Activated T-helper 1 cell treated with anti-CD3 and anti-CD28 coated beads, Interleukin-12 subunit alpha, Interleukin-12 subunit beta, Interleukin-2, Interleukin-4 antibody, amounts not matched to agents 30 ng/mL and 10 ng/mL and 1 ng/mL, durations not matched to agents 14 hours and 24 hours and 36 hours (primary cell): ENCODE measurements at places on chromosomes 3 and 15. TPM values are rescaled to one million over a fixed set of nuclear protein-coding genes. Genes with fewer than 3 reads are reported as not detected.

The AP3B2 gene
- 0.21 TPM in 1 of 2 replicates, not detected in the other for total RNA-seq

The ALPK3 gene
- total RNA-seq: 0.10 and 0.66 TPM in 2 replicates

The VIPR1 gene
- total RNA-seq: 0.69 and 0.88 TPM in 2 replicates

The CASR gene
- not detected in 2 replicates for total RNA-seq

- no peaks in the 10 kb centered on the region for H3K4me1 ChIP-seq
- no peaks in the 10 kb centered on the region for H3K36me3 ChIP-seq
- H3K27me3 ChIP-seq: peaks cover 3% of the 10 kb centered on the region
- H3K27ac ChIP-seq: no peak overlapping the region
These were observed 194.9 kb downstream of the CHST2 start for GRCh38 chr3:143314251-143315093.

DNA sequence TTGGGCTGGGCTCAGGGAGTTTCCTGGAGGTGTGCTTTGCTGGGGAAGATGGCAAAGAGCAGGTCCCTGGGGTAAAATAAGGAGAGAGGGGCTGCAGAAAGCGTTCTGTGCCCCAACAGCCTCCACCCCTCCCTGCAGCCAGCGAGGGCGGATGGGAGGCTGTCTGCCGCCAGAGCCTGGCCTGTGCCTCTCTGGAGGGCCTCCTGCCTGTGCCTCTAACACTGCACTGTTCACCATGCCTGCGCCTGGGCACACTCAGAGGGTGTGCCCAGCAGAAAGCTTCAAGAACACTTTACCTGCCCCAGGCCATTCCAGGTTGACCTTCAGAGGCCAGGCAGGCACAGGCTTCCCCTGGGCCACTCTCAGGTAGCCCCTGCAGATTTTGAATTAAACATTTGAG lies 77.7 kb upstream of the KLF13 start:
- no peak overlapping the region for H3K4me3 ChIP-seq
- peaks cover 31% of the 10 kb centered on the region for H3K4me1 ChIP-seq
- DNase-seq: no peak
- H3K27me3 ChIP-seq: peaks cover 15% of the 10 kb centered on the region
- H3K36me3 ChIP-seq: peaks cover 8% of the 10 kb centered on the region

DNA sequence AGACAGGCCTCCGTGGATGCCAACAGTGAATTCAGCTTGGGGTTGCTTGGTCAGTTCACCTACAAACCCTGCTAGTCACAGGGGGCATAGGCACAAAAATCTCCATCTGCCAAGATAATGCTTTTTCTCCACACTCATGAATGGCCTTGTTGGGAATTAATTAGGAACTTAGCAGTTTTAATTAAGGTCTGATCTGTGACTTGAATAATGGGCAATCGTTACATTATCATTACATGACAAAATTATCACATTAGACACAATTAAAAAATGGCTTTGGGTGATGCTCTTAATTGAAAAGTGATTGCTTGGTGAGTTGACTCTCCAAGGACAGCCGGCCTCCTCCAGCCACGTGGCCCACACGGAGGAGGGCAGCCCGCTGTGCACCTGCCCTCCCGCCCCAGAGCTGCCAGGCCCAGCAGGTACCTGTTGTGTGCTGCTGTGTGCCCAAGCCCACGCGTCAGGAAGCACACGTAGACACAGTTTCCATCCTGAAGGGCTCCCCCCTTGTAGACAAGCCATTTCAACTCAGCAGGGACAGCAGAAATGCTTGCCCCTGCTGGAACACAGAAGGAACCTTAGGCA lies 274.2 kb downstream of the OCA2 start:
- H3K4me1 ChIP-seq: no peaks in the 10 kb centered on the region
- H3K27me3 ChIP-seq: no peaks in the 10 kb centered on the region
- H3K36me3 ChIP-seq: no peaks in the 10 kb centered on the region
- no peak overlapping the region for H3K4me3 ChIP-seq
- no peak for DNase-seq

- no peak overlapping the region for H3K4me3 ChIP-seq
- H3K36me3 ChIP-seq: no peaks in the 10 kb centered on the region
- no peaks in the 10 kb centered on the region for H3K27me3 ChIP-seq
- no peak for DNase-seq
- H3K4me1 ChIP-seq: no peaks in the 10 kb centered on the region
These were observed 690.2 kb upstream of the DPPA4 start for GRCh38 chr3:110027446-110028080.

DNA sequence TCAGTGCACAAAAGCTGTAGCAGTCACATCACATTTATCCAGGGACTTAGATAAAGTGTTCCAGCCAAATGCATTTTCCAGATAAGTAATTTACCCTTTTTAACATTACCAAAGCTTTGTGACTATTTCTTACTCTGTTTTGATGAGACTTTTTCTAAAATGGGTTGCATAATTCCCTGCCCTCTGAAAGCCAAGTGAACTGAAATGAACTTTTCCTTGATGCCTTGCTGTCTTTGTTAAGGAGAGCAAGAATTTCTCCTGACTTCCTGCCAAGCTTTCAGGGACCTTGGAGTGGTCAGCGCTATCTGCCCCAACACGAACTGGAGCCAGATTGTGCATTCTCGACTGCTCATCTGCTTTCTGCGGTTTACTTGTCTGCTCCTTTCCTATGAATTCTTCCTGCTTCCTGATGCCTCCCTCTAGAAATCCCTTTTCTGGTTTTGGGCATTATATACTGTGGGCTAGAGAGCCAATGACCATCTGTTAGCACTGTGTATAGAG lies 34.8 kb downstream of the EIF4E3 start:
- H3K4me1 ChIP-seq: peaks cover 15% of the 10 kb centered on the region
- H3K4me3 ChIP-seq: no peak overlapping the region
- no peak overlapping the region for H3K27ac ChIP-seq
- H3K36me3 ChIP-seq: peaks cover 53% of the 10 kb centered on the region
- H3K27me3 ChIP-seq: no peaks in the 10 kb centered on the region

DNA sequence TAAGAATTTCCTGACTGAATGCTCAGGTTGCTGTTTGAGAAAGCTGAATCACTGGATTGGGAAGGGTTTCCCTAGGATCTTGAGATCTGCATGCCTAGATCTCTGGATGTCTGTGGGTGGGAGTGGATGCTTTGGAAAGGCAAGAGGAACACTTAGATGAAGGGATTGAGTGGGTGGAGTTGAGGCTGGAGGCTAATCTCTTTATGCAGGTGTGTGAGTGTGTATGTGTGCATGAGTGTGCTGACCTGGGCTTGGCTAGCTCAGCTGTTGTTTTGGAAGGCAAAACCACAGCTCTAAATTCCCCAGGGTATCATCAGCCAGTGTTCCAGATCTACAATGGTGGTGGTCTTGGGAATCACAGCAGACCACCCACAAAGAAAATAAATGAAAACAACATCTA lies 60.5 kb downstream of the CLDN1 start:
- H3K27ac ChIP-seq: no peak overlapping the region
- DNase-seq: no peak
- no peaks in the 10 kb centered on the region for H3K36me3 ChIP-seq
- H3K27me3 ChIP-seq: peaks cover 5% of the 10 kb centered on the region
- no peak overlapping the region for H3K4me3 ChIP-seq
- no peaks in the 10 kb centered on the region for H3K4me1 ChIP-seq

DNA sequence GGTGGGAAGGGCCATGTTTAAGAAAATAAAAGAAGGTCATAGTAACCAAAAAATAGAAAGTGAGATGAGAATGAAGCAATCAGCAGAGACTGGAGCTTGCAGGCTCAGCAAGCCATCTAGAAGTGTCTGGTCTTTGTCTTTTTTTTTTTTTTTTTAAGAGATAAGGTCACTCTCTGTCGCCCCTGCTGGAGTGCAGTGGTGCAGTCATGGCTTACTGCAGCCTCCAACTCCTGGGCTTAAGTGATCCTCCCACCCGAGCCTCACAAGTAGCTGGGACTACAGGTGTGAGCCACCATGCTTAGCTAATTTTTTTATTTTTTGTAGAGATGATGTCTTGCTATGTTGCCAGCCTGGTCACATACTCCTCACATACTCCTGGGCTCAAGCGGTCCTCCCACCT lies 36.2 kb downstream of the GXYLT2 start:
- no peak overlapping the region for H3K27ac ChIP-seq
- peaks cover 7% of the 10 kb centered on the region for H3K27me3 ChIP-seq
- H3K4me3 ChIP-seq: no peak overlapping the region
- DNase-seq: no peak
- no peaks in the 10 kb centered on the region for H3K4me1 ChIP-seq
- no peaks in the 10 kb centered on the region for H3K36me3 ChIP-seq
